ENCODE measurements at places on chromosomes 7 and 10.

GRCh38 chr10:76231286-76231934 lies 800.0 kb downstream of the LRMDA start:
- no peak for DNase-seq

DNA sequence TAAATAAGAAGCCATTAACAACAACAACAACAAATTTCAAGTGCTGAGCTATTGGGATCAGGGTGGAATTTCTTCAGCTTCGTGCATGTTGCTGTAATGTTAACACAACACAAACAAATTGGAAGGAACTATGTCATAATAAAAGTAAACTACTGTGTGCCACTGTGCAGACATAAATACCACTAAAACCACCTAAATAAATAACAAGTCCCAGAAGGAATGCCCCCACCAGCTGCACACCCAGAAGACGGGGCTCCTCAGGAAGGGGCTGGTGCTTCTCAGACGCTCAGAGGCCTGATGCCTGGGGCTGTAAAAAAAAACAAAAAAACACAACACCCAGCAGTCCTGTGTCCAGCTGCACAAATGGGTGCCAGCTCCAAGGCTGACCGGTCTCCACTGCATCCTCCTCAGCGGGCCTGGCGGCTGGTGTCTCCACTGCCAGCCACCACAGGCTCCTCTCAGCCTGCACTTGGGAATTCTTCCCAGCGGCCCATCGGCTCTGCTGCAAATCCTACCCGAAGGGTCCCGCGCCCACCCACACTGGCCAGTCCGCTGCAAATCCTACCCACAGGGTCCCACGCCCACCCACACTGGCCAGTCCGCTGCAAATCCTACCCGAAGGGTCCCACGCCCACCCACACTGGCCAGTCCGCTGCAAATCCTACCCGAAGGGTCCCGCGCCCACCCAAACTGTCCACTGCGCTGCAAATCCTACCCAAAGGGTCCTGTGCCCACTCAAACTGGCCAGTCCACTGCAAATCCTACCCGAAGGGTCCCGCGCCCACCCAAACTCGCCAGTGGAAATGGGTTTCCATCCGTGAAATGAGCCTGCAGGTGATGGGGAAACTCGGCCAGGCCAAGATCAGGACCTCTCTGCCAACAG lies 35.8 kb upstream of the DNAAF5 start:
- DNase-seq = no peak

DNA sequence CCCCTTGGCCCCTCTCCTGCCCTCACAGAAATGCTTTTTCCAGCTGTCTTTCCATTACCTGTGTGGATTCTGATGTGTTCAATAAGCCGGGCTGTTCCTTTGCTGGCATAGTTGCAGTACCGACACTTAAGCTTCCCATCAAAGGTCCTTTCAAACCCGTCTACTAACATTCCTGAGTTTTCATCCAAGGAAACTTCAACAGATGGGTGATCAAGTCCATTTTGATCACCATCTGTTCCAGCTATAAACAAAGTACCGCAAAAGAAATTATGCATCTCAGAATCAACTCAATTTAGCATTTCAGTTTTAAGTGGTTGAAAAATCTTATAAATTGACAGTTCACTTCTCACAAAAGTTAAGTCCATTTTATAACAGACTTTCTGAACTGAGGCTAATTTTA lies 12.7 kb downstream of the IKZF5 start:
- DNase-seq = no peak

- no peak for DNase-seq
Observed at GRCh38 chr7:139767561-139767982, 10.2 kb downstream of the HIPK2 start.

- no peak for DNase-seq
Observed at GRCh38 chr7:77459311-77459726, 43.2 kb upstream of the GSAP start.

GRCh38 chr7:28784171-28784902 lies 173.8 kb downstream of the TRIL start:
- no peak for DNase-seq

DNA sequence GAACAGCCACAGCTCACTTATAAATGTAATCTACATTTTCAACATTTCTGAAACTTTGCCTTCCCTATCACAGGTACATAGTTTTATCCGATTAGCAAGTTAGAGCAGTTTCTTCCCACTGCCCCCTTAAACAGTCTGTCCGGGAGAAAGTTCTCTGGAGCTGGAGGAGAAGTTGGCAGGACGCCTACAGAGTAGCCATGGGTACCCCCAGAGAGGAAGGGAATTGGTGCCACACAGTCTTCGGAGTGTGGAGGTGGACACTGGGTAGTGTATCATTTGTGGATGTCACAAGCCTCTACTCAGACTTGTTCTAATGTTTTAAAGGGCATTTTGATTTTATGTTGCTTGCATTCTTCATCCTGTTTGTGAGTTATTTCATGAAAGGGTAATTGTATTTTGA lies 39.0 kb downstream of the TAF3 start:
- no peak for DNase-seq

DNA sequence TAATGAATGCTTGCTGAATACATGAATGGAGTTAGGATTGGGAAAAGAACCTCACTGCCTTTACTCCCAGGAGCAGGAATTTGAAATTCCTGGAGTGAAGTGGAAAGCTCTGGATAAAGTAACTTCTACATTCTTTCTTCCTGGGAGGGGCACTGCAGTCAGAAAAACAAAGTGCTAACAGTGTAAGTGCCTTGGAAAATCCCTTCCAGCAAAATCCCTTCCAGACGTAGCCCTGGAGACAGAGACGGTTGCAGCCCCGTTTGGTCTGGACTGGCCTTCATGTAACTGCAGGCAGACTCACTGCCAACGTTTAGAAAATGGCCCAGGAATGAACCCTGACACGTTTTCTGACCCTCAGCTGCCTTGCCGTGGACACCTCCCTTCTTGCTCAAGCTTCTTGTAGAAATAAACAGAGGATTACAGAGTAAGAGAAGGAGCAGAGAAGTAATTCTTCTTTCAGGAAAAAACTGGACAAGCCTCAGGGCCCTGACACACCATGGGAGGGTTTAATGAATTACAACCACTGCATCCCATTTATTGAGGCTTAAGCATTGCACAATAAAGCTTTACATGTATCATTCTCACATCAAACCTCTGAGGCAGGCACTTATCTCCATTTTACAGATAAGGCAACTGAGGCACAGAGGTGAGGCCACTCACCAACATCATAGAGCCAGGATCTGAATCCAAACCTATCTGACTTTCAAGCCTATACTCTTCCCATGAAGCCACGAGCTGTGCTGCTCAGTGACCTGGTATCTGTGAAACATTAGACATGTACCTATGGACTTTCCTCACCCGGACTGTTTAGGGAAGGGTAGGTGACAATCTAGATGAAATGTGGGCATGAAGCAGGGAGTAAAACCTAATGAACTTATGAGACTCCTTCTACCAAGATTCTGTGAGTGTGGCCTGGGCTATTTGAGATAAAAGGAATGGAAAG lies 7.8 kb downstream of the ITPRIP start:
- DNase-seq = no peak

DNA sequence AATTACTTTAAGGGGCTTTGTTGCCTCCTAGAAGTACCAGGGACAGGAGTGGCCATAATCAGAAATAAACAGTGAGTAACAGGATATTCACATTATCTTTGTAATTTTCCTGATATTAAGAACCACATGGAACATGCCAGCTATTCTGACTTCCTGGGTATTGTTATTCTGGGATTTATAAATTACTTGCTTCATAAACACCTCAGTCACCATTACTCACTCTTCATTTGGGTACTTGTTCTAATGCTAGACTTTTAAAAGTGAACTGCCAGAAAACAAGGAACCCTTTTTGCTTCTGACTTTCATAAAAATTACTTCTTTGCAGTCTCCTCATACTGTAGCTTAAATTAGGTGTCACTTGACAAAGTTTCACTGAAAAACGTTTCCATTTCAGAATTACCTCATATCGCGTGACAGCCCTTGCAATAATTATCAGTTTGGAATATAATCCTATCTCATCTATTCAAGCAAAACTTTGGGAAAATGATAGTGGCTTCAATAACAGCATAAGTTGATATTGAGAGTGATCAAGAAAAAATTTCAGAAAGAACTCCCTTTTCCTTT lies 29.8 kb downstream of the CABCOCO1 start:
- no peak for DNase-seq

DNA sequence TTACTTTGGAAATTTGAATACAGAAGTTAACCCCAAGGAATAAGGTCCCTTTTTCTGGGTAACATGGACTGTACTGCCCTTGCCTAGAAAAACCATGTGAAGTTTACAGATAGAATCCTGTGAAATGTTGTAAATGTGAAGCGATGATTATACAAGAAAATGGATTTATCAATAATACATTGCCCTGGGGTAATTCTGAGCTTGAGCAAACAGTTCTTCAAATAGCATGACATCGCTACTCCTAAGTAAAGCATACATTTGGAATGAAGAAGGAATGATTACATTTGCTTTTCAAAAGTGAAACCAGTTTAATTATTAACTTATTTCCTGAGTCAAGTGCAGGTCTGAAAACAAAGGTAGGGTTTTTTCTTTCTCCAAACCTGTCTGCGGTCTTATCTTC lies 43.3 kb upstream of the FZD8 start:
- no peak for DNase-seq

GRCh38 chr7:157003756-157004520 lies 6.5 kb downstream of the MNX1 start:
- no peak for DNase-seq

DNA sequence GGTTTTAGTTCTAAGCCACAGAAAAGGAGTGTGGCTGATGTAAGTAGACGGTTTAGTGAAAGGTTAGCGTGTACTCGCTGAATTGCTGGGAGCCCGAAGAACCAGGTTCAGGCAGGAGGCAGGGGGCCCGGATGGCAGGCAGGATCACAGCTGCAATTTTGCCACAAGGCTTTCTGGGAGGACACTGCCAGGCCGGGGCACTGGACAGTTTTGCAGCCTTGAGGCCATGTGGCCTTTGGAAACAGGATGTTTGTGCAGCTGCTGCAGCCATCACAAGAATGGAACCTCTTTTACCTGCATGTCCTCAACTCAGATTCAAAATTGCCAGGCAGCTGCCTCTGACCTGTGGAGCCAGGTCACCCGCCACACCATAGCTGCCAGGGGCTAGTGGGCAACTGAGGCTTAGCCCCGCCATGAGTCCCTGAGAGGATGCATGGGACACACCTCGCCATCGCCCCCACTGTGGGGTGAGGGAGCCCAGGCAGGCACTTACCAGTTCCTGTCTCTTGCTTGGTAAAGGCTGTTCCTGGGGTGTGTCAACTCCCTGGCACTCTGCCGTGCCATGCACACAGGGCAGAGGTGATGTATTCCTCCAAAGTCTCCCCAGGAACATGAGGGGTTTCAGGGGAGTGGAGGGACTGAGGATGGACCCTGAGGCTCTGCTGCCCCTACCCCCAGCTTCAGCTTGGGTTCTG lies 188.6 kb downstream of the RPS24 start:
- DNase-seq = no peak

- DNase-seq = no peak
Observed at GRCh38 chr7:6139189-6139996, 108.2 kb downstream of the ANKRD61 start.

- no peak for DNase-seq
Observed at GRCh38 chr10:101577121-101577871, 10.8 kb downstream of the POLL start.

DNA sequence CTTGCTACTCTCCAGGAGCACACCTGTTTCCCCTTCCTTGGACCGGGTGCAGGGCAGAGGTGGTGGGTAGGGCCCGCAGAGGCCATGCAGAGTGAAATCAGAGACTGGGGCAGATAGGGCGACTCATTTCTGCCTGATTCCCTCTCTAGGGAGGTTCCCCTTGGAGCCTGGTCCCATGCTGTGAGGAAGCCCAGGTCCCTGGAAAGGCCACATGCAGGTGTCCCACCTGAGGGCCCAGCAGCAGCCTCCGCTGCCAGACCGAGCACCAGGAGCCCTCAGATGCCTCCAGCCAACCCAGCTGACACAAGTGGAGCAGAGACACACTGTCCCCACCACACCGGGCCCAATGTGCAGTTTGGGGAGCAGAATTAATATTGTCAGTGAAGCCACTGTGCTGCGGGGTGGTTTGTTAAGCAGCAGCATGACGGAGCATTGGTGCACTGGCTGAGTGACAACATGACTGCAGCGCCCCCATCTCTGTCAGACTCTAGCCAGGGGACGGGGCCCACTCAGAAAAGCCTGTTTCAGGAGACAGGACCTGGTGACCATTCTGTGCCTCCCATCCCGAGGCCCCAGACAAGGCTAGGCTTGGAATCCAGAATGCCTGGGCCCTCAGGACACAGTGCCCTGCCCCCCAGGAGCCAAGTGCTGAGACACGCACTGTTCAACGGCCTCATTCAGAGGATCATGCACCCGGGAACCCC lies 30.4 kb upstream of the RET start:
- DNase-seq = no peak

- no peak for DNase-seq
Observed at GRCh38 chr7:147013825-147014224, 897.2 kb downstream of the CNTNAP2 start.

DNA sequence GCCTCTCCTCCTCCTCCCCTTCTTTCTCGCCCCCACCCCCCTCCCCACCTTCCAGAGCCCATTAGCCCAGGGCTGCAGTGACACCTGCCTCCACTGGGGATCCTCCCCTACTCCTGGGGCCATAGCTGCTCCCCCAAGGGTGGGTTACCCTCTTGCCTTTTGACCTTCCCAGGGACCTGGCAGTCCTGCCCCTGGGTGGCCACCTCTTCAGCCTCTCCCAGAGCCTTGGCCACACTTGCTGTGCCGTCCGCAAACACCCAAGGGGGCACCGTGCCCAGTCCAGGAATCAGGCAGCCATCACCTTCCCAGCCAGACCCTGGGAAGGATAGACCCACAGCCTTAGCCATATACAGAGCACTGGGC lies 19.8 kb upstream of the CLDN4 start:
- DNase-seq = no peak

- no peak for DNase-seq
Observed at GRCh38 chr7:72325561-72325960, 86.6 kb downstream of the CALN1 start.

DNA sequence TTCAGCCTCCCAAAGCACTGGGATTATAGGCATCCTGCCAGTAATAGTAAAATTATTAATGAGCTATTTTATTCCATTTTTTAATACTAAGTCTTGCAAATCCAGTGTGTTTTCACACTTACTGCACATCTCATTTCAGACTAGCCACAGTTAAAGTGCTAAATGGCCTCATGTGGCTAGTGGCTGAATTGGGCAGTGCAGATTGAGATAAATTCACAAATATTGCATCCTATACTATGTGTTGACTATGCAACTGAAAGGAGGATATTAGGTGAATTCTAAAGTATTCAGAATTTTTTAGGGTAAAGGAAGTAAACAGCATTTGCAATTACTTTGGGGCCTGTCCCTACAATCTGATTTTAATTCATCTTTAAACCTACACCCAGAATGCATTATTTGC lies 10.2 kb downstream of the APBB1IP start:
- DNase-seq = no peak

Data from activated naive CD4-positive, alpha-beta T cell treated with Interleukin-2 at 50 U/mL for 16 hours (primary cell).